ENCODE measurements at places on chromosomes 4 and X.

DNA sequence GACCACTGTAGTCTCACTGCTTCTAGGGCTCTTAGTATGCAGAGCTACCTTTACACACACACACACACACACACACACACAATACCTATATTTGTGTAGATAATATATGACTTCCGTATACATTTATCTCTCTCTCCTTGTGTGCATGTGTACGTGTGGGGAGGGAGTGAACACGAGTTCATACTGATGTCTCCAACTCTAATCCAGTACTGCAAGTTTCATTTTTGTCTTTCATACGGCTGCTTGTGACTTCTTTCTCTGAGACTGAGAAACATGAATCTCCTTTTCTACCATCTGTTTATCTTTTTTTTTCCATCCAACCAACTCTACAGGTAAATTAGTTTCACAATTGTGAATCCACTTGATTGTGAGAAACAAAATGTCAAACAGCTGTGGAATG lies 1229.5 kb upstream of the AGA start:
- no peak for DNase-seq

GRCh38 chr4:165368114-165368513 lies 10.7 kb upstream of the CPE start:
- DNase-seq = peak; percentile 31

DNA sequence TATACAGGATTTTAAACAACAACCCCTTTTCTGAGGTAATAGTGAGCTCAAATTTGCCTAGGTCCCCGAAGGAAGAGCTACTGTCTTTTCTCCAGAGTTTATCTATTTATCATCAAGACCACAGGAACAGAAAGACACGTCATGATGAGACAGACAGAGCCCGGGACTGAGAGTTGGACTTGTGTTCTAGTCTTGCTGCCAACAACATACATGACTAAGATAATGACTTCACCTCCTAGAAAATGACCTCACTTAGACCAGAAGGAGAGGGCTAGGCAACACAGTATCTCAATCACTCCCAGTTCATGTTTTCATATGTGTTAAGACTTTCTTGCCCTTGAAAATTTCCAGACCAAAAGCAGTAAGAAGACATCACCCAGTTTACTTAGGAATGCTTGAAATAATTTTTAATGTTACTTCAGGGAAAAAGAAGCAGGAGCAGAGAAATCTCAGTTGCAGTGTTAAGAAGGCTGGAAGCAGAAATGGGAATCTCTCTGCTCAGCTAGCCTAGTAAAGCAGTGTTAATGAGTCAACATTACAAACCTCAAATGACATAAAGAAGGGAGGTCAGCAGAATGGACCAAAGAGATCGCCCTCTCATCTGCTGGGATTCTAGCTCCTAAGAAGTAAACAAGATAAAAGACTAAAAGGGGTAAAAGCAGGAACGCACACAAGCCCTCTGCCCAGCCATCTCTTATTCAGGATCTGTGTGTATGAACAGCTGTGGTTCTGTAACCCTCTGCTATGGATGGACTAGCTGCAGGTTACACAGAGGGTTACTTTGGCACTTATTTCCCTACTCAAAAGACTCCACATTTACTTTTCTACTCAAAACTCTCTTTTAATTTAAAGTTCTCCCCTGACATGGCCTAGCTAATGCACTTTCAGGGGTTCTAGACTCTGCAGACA lies 24.8 kb downstream of the PDGFC start:
- no peak for DNase-seq

GRCh38 chrX:48569958-48570357 lies 4.3 kb upstream of the RBM3 start:
- DNase-seq = no peak

DNA sequence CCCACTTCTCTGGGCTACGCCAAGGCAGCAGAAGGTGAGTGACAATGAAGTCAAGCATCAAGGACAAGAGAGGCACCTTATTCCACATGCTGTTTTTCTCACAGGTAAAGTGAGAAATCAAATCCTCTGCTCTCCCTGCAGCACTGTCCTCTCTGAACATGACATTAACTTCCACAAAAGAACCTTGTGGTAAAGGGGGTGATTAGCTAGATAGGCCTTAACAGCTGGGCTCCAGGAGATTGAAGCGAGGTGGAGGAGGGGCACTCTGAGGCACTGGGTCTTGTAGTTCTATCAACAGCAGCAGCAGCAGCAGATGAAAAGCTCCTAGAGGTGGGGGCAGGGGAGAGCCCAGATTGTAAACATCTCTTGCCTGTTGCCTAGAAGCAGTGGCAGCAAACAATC lies 96.8 kb upstream of the CXXC4 start:
- peak; percentile 96 for DNase-seq
